ENCODE measurements at places on chromosomes 3 and 15. TPM values are rescaled to one million over a fixed set of nuclear protein-coding genes. Genes with fewer than 3 reads are reported as not detected.

LRRIQ4 gene
- total RNA-seq = not detected

LYZL4 gene
- not detected for total RNA-seq

MUSTN1 gene
- 21.0 TPM for total RNA-seq

FBXL2 gene
- 24.6 TPM for total RNA-seq

GP9 gene
- not detected for total RNA-seq

Data from thoracic aorta (tissue), 2 donors.